ENCODE measurements at places on chromosomes 3 and 15.

DNA sequence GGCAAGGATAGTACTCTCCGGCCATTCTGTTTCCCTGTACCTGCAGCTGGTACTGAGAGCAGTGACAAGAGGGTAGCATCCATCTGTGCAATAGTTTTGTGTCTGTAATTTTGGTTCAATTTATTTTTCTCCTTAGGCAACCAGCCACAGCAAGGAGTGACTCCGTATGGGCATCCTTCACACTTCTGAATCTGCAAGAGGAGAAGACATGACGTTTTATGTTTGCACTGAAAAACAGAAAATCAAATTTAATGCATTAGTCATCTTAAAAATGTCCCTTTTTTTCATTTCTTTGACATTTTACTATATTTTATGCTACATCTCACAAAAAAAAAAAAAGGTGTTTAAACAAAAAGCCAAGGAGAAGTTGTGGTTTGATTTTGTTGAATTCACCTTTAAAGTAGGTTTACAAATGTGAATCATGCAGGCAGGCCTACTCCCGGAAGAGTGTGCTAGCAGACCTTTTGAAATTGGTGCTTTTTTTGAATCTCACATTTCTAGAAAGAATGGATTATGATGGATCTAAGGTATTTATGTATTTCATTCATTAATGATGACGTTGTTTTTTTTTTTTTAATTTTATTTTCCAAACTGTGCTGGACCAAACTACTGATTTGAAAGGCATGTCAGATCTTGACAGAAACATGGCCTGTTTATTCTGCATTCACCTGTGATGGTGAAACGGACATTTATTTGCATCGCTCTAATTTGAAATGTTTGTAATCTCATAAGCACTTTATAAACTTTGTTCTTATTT is 28.1 kb downstream of the IGSF10 start:
- no peaks in the 10 kb centered on the region for H3K36me3 ChIP-seq
- H3K27ac ChIP-seq, result no peak overlapping the region
- H3K4me1 ChIP-seq, result peaks cover 3% of the 10 kb centered on the region
- H3K27me3 ChIP-seq, result no peaks in the 10 kb centered on the region

GRCh38 chr3:62281726-62282125 is 91.6 kb downstream of the FEZF2 start:
- H3K4me1 ChIP-seq, result no peaks in the 10 kb centered on the region
- no peak overlapping the region for H3K27ac ChIP-seq
- H3K27me3 ChIP-seq, result no peaks in the 10 kb centered on the region
- H3K4me3 ChIP-seq, result no peak overlapping the region
- DNase-seq, result no peak

DNA sequence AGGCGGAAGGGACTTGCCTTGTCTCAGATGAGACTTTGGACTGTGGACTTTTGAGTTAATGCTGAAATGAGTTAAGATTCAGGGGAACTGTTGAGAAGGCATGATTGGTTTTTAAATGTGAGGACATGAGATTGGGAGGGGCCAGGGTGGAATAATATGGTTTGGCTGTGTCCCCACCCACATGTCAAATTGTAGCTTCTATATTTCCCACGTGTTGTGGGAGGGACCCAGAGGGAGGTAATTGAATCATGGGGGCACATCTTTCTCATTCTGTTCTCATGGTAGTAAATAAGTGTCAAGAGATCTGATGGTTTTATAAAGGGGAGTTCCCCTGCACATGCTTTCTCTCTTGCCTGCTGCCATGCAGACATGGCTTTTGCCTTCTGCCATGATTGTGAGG is 89.2 kb downstream of the CGGBP1 start:
- H3K4me1 ChIP-seq, result no peaks in the 10 kb centered on the region
- H3K4me3 ChIP-seq, result no peak overlapping the region
- no peak for DNase-seq

GRCh38 chr3:73513260-73513659 is 111.5 kb downstream of the PDZRN3 start:
- no peaks in the 10 kb centered on the region for H3K27me3 ChIP-seq
- no peaks in the 10 kb centered on the region for H3K36me3 ChIP-seq
- peaks cover 16% of the 10 kb centered on the region for H3K4me1 ChIP-seq
- H3K4me3 ChIP-seq, result no peak overlapping the region

DNA sequence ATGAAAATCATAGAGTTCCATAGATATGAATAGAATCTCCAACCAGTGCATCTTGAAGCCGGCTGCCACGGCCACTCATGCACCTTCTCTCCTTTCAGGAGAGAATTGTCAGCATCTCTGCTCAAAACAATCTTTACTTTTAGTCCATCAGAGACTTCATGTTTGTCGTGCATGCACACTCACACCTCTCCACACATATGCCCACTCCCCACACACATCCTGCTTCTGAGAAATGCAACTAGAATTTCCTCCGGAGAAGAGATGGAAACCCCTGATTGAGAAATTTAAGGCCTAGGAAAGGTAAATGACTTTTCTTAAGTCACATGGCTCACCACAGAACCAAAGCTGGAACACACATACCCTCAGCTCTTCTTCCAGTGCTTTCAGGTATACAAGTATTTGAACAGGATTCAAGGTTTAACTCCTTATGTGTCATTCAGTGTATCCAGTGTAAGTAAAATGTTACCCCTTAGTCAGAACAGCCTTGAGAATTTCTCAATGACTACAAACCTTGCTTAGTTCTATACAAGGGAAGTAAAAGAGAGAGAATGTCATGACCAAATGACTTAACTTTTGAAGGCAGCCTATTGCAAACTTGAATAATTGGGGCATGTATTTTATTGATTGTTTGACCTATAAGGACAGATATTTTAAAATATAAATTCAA is 69.1 kb upstream of the TSEN2 start:
- H3K36me3 ChIP-seq, result no peaks in the 10 kb centered on the region
- no peaks in the 10 kb centered on the region for H3K27me3 ChIP-seq
- no peak overlapping the region for H3K27ac ChIP-seq
- no peak overlapping the region for H3K4me3 ChIP-seq

All from SJCRH30 (cell line).